T-helper 1 cell (primary cell): ENCODE measurements at places on chromosomes 4 and X.

DNA sequence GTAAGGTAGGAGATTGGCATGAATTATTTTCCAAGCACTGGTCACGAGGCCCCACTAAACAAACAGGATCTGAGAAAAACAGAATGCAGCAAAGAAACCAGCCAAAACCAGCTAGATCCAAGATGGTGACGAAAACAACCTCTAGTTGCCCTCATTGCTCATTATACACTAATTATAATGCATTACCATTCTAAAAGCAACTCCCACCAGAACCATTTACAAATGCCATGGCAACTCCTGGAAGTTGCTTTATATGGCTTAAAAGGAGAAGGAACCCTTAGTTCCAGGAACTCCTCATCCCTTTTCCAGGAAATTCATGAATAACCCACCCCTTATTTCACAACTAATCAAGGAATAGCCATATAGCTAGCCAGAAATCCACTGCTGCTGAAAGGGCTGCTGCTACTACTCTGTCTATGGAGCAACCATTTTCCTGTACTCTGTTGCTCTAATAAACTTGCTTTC, 69.3 kb downstream of the ABCB7 start:
- DNase-seq = no peak

DNA sequence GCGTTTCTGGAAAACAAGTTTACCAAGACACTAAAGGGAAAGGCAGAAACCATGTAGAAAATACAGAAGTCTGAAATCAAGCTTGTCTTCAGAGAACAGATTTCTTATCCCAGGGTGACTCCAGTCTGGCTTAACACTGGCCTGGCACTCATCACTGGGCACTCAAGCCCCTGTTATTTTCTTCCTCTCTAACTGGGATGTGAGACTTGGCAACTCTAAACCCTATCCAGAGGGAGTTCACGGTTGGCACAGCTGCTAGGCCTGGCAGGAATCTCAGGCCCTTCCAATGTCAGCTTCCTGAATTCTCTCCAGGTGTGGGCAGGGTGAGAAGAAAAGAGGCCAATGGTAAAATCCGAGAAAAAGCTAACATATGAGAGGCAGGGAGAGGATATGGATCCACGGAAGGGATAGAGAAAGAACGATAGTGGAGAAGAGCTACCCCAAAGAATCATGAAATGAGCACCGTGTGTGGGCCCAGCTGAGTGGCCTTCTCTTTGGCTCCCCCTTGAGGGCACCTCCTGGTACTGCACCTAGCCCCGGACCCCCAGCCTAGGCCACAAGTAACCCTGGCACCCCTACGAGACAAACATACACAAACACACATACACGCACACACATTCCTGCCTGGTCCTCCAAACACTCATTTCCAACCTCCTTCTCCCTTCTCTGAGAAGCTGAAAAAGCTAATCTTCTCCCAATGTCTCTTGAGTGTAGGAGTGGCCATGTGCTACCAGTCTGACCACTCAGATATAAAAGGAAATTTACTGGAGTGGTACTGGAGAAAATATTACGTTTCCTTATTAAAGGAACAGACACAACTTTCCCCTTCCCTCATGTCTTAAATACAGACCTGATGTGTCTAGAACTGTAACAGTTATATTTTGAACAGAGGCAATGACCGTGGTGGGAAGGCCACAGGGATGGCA, 16.6 kb upstream of the PTCHD1 start:
- DNase-seq = no peak

- no peak for DNase-seq
Observed at GRCh38 chrX:74383611-74384010, 37.7 kb upstream of the SLC16A2 start.

DNA sequence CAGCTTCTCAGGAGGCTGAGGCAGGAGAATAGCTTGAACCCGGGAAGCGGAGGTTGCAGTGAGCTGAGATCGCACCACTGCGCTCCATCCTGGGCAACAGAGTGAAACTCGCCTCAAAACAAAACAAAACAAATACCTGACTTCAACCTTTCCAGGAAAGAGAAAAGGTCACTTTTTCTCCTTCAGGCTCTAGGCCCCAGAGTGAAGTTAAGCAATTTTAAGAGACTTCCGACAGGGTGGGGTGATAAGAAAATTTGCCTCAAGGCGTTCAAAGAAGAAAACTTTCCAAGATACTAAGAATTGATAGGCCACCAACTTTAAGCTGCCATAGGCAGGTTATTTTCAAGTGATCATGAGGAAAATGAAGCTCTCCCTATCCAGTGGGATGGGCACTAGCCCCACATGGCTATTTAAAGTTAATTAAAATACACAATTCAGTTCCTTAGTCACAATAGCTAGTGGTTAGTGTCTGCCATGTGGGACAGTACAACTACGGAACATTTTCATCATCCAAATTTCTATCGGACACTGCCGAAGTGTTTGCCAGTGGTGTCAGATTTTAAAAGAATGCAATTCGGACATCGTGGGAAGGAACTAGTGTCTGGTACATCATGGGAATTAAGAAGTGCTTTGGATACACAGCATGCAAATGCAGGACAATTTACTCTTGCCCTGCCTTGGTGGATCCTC, 33.0 kb downstream of the SMS start:
- no peak for DNase-seq

GRCh38 chr4:5940470-5941203, 47.8 kb upstream of the CRMP1 start:
- no peak for DNase-seq

DNA sequence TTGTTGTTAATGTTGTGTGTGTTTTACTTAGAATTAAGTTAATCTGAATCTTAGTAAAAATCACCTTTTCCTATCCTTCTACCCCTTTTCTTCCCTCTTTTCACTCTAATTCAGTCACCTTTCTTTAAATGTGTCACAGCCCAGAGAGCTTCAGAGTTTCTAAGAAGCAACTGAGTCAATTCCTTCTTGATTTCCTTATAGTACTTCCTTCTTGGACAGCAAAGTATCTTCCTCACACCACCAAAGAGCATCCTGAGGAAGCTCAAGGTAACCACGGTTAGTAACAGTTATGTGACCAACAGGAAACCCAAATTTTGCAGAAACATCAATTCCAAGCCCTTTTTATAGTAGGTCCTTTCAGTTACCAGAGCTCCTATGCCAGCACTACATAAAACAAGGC, 243.2 kb upstream of the BMP3 start:
- peak; percentile 23 for DNase-seq

- DNase-seq = no peak
Observed at GRCh38 chr4:54929459-54929858, 195.9 kb downstream of the KDR start.

GRCh38 chrX:109774706-109775105, 41.6 kb upstream of the ACSL4 start:
- peak; percentile 12 for DNase-seq

- no peak for DNase-seq
Observed at GRCh38 chrX:54978448-54978847, 15.5 kb downstream of the PFKFB1 start.

DNA sequence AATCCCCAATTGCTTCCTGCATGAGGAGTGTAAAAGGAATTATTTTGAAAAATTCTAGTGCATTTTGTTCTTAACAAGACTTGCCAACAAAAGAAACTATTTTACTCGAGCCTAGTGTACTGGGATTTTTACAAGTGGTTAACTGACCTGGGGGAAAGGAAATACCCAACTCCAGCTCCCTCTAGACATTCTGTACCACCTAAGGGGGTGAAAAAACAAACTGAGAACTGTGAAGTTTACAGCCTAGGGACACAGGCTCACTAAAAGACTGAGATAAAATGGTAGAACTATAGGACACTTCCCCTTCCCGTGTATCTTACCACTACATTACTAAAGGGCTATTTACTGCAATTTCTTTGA, 2.6 kb upstream of the ADH5 start:
- DNase-seq = no peak

DNA sequence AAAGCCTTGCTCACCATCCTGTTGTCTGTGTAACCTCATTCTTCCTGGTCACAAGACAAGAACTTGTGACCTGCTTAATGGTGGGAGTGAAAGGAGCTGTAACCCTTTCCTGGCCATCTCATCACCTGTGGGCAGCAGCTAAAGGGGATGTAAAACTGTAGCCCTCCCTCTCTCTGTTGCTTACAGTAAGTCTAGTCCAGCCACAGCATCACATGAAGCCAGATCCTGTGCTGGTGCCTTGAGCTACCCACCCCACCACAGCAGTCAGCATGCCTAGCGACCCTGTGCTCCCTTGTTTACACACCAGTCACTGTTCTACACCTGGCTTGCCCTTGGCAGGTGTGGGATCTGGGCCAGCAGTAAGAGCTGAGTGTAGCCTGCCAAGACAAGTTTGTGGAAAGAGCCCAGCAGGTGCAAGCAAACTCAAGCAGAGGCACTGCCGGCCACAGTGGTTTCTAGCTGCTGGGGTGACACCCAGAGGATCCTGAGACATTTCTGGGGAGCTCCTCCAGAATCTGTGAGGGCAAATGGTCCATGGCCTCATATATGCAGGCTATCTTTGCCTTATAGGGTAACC, 41.0 kb downstream of the UGT2B28 start:
- DNase-seq = no peak
